Choroid plexus epithelial cell (primary cell): ENCODE measurements at places on chromosomes 5 and 9.

DNA sequence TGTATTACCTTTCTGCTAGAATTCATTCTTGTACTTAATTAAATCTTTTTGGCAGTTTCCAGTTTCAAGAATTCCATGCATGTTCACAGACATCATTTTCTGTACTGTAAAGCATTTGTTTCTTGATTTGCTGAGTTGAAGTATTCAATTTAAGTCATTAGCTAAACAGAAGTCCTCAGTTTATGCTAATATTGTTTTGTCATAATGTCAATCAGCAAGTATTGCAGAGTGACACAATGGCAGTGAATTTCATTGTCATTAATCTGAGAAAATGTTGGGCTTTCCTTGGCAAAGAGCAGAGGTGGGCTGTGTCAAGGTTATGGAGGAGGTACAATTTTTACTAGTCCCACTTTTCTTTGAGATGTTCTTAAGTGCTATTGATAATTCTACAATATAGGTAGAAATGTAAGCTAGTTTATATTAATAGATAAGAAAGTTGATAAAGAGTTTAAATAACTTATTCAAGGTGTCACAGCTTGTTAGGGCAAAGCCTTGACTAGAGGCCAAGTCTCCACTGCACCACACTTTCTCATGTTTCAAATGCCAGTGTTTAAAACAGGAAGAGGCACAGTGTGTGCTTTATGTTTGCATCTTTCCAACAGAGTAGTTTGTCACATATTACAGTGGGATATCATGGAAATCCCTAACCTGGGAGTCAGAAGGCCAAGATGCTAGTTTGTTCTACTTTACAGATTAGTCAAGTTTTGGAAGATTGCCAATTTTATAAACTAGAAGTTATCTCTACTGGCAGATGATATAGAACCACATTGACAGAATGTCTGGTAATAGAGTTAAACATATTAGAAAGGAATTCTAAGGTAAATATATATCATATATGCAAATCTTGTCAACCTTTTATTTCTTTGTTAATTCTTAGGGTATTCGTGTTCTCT, 56.3 kb downstream of the SLF1 start:
- DNase-seq: peak; percentile 31

GRCh38 chr5:165108809-165109208, 1603.4 kb downstream of the MAT2B start:
- no peak for DNase-seq

GRCh38 chr5:167485061-167485774, 806.2 kb upstream of the WWC1 start:
- peak; percentile 10 for DNase-seq

GRCh38 chr9:121682201-121682600, 30.8 kb downstream of the DAB2IP start:
- DNase-seq: no peak

DNA sequence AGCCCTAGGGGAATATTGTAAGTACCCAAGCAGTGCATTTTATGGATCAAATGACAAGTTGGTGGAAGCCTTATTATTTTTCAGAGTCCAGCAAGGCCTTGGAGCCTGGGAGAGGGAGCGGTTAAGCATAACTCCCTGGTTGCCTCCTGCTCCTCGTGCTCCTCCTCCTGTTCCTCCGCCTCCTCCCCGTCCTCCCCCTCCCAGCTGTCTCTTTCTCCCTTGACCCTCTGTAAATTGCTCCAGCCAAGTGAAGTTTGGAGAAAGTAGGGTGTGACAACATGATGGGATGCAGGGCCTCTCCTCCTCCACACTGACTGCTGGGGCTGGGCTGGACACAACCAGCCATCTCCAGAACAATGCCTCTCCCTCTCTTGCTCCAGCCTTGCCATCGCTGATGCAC, 586.9 kb downstream of the CCDC171 start:
- peak; percentile 45 for DNase-seq

GRCh38 chr5:149450199-149450598, 71.1 kb upstream of the IL17B start:
- peak; percentile 84 for DNase-seq

- no peak for DNase-seq
These were observed 11.0 kb upstream of the ACER2 start for GRCh38 chr9:19397845-19398244.

GRCh38 chr5:107982703-107983425, 312.1 kb upstream of the EFNA5 start:
- DNase-seq: no peak

DNA sequence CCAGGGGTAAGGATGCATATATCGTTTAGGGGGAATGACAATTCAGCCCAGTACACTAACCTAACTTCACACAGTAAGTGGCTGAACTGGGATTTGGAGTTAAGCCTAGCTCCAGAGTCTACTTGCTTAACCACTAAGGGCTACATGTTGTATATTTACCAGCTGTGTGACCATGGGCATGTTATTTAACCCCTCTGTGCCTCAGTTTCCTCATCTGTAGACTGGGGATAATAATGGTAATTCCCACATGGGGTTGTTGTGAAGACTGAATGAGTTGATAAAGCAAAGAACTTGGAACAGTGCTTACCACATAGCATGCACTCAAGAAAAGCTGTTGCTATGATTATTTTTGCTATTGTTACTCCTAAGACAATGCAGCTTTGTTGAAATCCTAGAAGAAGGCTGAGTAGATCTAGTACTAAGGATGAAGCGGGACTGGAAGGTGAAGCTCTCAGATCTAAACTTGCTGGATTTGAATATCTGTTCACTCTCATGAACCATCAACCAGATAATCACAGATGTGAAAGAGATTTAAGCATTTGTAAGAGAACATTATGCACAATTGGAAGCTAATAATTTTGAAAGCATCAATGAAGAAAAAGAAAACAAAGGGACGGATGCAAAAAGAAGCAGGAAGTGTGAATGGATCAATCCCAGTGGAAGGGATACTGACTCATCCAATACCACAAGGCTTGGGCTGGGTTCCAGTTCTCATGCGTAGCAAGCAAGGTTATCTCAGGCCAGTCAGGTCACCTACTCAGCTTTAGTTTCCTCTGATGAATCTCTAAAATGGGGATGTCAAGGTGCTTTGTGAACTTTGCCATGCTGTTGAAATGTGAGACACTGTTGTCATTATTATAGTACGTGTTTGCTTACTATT, 78.5 kb upstream of the TBC1D2 start:
- DNase-seq: peak; percentile 61

DNA sequence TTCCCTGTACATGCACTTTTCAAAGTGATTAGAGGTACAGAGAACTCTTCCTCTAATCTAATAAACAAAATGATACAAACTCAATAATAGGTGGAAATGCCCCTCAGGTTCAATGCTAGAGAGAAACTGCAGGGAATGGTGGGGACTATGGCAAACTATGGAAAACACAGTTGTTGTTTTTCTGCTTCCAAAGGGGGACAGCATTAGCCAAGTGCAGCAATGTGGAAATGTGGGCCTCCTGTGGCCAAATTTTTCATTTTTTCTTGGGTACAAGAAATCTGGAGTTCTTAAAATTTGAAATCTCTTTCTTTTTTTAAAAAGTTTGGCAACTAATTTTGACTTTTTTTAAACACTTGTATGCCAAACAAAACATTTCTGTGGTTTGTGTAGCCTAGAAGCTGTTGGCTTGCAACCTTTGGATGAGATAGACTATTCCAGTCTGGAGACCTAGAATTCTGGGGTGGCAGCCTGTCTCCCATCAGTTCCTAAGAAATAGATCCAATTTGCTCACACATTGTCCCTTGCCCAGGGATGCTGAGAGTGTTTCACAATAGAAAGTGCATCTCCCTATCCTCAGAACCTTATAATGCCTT, 218.6 kb downstream of the PAPPA start:
- DNase-seq: no peak

DNA sequence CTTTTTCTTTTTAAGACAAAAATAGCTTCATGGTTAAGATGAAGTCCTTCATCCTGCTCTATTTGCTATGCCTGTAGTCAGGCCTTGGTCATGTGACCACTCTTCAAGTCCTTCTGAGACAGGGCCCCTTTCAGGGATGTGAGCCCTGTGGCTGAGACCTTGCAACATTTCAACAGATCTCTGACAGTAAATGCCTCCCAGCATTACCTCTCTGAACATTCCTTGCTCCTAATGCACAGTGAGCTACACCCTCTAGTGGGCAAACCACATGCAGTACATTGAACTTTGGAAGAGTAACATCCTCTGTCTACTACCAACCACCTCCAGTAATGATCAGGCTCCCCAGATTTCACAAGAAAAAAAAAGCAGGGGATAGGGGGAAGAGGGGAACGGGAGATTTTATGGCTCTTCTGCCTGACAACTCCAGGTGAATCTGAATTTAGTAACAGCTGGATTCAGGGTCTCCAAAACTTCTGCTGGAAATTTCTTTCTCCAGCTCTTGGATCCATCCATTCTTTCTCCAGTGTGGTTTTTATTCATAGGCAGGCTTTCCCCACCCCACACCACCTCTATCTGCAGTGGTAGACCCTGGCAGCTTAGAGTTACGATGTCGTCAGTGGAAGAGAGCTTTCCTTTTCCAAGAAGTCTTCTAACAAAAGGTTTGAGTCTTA, 8.9 kb upstream of the FBXO38 start:
- peak; percentile 90 for DNase-seq

GRCh38 chr9:116647515-116647809, 39.6 kb upstream of the TRIM32 start:
- no peak for DNase-seq

- DNase-seq: no peak
These were observed 441.5 kb downstream of the RASEF start for GRCh38 chr9:82621447-82621846.

- DNase-seq: no peak
These were observed 17.7 kb downstream of the LPAR1 start for GRCh38 chr9:111020594-111020993.

DNA sequence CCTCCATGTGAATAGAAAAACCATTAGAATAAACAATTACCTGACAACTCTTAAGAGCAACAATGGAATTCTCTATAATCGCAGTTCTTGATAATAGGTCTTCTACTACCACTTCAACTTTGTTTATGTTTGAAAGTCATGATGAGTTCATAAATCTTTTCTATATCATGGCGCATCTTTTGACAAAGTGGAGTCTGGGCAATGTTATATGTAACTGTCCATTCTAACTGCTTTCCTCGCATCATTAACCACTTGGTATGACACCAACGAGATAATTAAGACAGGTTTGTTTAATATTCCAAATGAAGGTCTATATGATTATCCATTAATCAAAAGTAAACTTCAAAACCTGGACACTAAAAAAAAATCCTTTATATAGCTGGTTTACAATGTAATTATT, 272.0 kb downstream of the DENND1A start:
- no peak for DNase-seq

- DNase-seq: no peak
These were observed 11.1 kb upstream of the CDC42SE2 start for GRCh38 chr5:131252824-131253171.

GRCh38 chr9:127907867-127908659, 8.7 kb upstream of the ST6GALNAC6 start:
- DNase-seq: no peak

GRCh38 chr5:172906888-172907287, 52.3 kb upstream of the RPL26L1 start:
- peak; percentile 44 for DNase-seq

GRCh38 chr9:26955222-26955903, 849 bp upstream of the IFT74 start:
- DNase-seq: no peak

DNA sequence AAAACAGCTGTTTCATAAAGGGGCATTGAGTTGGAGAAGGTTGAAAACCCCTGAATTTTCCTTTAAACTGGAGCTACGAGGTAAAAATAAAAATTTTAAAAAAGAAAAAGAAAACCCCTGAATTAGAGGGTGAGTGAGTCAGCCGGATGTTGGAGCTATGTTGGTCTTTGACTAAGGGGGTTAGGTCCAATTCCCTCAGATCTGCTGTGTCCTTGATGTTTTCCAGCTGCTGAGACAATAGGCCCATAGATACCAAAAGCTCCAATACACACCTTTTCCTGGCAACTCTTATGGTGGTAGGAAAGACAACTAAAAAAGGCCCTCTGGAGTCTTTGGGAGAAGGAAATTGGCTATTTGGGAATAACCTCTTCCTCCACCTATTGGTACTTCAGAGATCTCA, 79.4 kb upstream of the SAP30L start:
- DNase-seq: peak; percentile 53

DNA sequence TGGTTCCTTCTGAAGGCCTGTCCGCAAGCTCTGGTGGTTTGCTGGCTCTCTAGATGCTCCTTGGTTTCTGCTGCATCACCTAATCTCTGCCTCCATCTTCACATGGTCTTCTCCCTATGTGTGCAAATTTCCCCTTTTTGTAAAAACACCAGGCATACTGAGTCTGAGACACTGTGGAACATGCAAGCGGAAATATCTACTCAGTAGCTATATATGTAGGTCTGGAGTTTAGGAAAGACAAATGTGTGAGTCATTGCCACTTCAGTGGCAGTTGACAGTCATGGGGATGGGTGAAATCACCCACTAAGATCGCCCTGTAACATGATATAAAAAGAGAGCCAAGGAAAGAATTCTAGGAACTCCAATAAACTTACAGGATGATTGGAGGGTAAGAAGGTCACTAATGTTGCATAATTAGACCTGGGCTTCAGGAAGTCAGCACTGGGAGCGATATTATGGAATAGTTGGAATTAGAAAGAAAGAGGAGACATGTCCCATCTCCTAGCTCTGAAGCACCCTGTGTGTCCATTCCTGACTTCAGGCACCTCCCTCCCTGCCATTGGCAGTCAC, 22.7 kb upstream of the UBLCP1 start:
- peak; percentile 68 for DNase-seq

DNA sequence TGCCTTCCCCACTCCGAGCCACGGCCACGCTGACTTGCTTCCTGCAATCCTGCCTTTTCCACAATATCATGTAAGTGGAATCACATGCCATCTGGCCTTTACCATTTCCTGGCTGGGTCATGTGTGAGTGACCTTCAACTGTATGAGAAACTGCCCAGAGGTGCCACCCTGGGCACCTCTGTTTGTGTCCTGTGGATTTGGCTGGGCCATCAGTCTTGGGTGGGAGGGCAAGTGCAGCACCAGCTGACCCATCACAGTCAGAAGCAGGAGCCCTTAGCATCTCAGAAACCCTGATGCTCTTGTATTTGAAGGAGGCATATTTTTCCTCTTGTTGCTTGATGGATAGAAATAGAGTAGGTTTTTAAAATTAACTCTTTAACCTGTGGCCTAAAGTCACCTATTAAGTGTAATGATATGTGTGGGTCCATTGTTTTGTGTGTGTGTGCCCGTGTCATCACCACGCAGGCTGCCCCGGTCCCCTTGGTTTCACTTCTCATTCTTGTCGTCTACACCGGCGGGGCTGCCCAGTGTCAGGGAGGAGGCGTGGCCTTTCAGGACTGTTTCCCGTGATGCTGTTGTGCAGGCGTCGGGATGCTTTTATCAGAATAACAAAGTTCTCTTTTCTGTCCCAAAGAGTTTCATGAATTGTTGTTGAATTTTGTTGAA, 52.1 kb upstream of the CACNA1B start:
- no peak for DNase-seq

DNA sequence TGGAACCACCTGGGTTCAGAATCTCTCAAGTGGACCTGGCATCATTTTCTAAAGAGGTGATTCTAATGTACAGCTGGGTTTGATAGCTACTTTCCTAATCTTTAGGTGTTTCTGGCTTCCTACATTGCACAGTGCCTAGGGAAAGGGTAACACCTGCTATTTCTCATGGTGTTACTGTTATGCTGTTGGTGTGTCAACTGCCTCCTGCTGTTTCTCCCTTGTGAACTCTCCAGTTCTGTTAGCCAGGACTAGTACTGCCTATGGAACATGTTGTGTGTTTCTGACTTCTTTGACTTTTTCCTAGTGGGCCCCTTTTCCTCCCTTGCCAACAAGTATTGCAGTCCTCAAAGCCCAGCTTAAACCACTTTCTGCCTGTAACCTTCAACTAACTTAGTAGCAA, 5.5 kb downstream of the ARHGEF28 start:
- peak; percentile 67 for DNase-seq
